AG08395 (cell line): ENCODE measurements at places on chromosomes 12 and 14.
A peak's percentile ranks its signal among the peaks of the same experiment; 100 is the strongest.

DNA sequence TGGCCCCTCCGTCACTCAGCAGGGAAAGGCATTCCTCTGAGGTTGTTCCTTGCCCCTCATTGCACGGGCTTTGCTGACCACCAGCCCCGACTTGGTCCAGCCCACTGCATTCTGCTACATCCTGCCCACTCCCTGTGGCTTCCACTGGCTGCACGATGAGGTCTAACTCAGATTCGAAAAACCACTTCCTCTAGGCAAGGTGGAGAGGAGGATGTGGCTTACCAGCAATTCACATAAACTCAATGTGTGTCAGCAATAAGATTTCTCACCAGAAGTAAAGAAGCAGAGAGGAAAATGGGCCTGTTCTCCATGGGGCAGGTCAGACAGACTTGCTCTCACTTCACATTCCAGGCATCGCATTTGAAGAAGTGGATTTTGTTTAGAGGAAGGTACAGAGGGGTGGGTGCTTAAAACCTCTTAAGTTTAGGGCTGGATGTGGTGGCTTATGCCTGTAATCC is 14.7 kb downstream of the GPR68 start:
- DNase-seq: peak; percentile 62

DNA sequence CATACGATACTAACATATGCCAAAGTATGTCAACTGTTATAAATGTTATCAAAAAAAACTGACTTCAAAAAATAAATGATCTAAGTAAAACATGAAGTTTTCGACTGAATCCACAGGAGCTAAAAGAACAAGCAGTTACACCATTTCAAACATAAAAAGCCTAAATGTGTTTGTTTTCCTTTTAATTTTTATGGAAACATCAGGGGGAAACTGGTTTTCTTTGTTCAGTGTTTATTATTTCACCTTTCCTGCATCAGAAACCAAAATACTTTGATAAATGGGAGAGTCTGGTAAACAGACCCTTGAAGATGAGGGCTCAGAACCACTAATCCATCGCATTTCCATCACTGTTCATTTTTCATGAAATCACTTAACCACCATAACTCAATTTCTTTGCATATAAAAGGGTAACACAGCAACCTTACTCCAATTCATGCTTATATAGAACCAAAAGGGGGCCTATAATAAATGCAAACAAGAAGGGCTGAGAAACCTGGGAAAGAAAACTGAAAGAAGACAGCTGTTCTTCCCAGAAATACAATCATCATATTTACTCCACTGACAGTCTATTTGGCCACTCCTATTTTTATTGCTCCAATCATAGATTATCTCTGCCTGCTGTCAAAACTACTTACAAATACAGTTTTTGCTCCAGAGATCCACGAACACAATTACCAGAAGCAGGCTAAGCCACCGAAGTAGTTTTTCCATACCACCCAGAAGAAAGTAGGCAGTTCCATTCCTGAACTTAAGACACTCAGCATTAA is 17.0 kb downstream of the FGD6 start:
- no peak for DNase-seq

GRCh38 chr12:119157528-119157927 is 21.2 kb upstream of the HSPB8 start:
- DNase-seq: no peak

- no peak for DNase-seq
Observed at GRCh38 chr12:132525833-132526455, 36.0 kb downstream of the FBRSL1 start.

DNA sequence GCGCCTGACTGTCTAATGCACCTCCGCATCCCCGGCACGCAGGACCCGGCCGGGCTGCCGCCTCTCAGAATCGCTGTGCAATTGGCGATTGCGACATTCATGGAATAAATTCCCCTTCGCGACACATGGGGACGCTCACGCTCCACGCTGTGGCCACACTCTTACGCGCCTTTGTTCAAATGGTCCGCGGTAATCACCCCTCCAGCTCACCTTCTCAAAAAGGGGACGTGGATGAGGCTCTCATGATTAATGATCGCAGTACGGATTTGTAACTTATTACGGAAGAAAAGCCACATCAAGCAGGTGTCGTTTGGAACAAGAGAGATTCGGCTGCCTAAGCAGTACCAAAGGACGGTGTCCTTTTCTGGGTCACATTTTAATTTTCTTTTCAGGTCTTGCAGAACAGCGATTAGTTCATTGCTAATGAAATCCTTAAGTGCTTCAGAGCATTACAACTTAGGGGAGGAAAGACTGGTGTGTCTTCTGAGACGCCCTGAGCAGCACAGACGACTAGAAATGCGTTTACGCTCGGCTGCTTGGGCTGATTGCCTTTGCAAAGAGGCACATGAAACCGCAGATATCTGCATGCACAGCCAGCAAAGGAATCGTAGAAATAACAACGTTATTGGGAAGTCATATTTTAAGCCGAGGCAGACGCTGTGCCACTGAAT is 37.3 kb upstream of the ADGRD1 start:
- peak; percentile 66 for DNase-seq

- no peak for DNase-seq
Observed at GRCh38 chr12:14427929-14428328, 62.4 kb downstream of the ATF7IP start.

DNA sequence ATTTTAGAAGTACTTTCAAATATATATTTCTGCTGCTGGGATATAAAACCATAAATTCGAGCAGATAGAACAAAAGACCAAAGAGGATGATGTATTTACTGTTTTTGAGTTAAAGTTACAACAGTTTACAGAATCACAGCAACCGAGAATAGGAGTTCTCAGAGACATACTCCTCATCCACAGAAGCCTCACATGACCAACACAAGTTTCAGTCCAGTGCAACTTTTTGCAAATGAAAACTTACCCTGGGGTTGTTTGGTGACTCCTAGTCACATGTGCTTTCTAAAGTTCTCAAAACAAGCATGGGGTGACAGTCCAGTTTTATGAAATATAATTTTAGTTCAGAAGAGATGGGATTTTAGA is 117.1 kb downstream of the PRKCH start:
- DNase-seq: no peak

DNA sequence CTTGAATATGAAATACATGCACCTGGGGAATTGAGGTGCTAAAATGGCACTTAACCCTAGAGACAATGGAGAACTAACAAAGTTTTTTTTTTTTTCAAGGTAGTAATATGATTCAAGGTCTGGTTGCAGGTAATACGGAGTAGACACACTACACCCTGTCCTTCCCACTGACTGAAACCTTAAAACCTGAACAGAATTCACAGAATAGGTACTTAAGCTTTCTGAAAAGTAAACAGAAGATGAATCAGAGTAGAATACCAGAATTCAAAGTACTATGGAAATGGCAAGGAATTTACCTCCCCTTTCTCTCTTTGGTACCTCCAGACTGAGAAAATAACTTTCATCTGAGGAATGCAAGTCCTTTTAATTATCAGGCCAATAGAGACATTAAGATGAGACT is 87.2 kb downstream of the PAPLN start:
- no peak for DNase-seq

DNA sequence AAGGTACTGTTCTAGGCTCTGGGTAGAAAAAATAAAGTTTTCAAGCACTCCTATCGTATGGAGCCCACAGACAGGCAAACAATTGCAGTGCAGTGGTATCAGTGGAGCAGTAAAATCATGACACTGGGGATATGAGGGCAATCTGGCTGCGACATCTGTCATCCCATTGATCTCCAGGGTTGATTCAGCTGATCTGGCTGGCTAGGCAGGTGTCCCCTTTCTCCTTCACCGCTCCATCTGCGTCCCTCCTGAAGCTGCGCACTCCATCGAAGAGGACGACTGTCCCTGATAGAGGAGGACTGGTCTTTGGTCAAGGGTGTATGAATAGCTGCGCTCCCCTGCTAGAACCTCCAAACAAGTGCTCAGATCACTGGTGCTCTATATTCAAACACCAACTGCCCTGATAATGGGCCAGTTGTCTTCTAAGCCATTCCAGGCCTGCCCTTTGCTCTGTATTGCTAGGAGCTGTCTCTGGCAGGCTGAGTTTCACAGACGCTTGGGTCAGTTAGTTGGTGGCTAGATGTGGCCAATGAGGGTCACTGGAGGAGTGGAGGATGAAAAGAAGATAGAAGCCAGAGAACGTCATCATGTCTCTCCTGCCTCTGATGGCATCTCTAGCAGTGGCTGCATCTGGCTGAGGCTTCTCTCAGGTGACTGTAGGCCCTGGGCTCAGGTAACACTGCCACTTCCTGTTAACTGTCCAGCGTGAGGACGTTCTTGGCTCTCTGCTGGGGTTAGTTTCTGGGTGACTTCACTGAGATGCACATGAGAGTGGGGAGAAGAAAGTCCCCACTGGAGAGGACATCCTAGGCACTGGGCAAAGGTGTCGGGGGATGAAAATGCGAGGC is 205.0 kb upstream of the FOXN3 start:
- DNase-seq: no peak

- no peak for DNase-seq
Observed at GRCh38 chr14:97046967-97047366, 249.8 kb downstream of the VRK1 start.

- no peak for DNase-seq
Observed at GRCh38 chr12:122013791-122014590, 7.7 kb upstream of the BCL7A start.
